ENCODE measurements at places on chromosomes 11 and 22. TPM values are rescaled to one million over a fixed set of nuclear protein-coding genes. Genes with fewer than 3 reads are reported as not detected.

LIF gene
- 8.9 TPM for total RNA-seq

HTR3A gene
- not detected for total RNA-seq

LRRC74B gene
- not detected for total RNA-seq

OR10G4 gene
- not detected for total RNA-seq

INCENP gene
- 8.5 TPM for total RNA-seq

FAM227A gene
- total RNA-seq, result 1.1 TPM

OR10G8 gene
- total RNA-seq, result not detected

DNA sequence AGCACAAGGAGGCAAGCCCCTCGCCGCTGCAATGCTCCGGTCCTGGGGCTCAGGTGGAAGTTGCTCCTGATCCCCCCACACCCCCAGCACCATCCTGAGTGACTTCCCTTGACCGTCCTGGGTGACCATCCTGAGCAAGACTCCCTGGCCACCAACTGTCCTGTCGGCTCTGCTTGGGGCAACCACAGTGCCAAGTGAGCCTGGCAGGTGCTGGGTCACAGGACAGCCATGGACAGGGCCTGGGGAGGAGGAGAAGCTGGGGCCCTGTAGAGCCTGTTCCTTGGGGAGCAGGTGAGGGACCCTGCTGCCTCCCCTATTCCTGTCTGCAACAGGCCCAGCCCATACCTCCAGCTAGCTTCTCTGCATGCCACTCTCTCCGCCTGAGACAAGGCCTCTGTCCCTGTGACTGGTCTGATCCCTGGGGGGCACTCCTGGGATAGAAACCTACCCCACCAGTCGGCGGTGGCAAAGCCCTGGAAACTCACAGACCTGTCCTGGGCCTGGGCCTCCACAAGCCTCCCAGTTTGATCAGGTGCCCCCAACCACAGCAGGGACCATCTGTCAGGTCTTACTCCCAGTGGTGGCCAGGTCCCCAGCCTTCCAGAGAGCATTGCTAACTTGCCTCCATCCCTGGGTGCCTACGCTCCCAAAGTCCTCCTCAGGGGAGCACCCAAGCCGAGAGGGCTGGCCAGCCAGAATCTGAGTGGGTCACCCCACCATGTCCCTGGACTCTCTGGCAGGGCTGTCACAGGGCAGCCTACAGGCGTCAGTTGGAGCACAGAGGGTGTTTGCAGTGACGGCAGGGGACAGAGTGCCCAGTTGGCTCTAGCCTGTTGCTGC, 68.7 kb upstream of the WNT7B start:
- DNase-seq, result no peak
- no peaks in the 10 kb centered on the region for H3K36me3 ChIP-seq
- H3K4me3 ChIP-seq, result peak overlapping the region; percentile 63
- H3K27ac ChIP-seq, result peak overlapping the region; percentile 93
- H3K27me3 ChIP-seq, result no peaks in the 10 kb centered on the region

GRCh38 chr11:10526974-10527918, 13.7 kb downstream of the RNF141 start:
- no peaks in the 10 kb centered on the region for H3K27me3 ChIP-seq
- H3K4me3 ChIP-seq, result no peak overlapping the region
- H3K27ac ChIP-seq, result no peak overlapping the region
- DNase-seq, result no peak
- H3K4me1 ChIP-seq, result no peaks in the 10 kb centered on the region

GRCh38 chr11:133928628-133929059, 28.1 kb downstream of the IGSF9B start:
- H3K4me3 ChIP-seq, result no peak overlapping the region
- H3K27me3 ChIP-seq, result no peaks in the 10 kb centered on the region
- peaks cover 54% of the 10 kb centered on the region for H3K36me3 ChIP-seq
- H3K27ac ChIP-seq, result no peak overlapping the region

DNA sequence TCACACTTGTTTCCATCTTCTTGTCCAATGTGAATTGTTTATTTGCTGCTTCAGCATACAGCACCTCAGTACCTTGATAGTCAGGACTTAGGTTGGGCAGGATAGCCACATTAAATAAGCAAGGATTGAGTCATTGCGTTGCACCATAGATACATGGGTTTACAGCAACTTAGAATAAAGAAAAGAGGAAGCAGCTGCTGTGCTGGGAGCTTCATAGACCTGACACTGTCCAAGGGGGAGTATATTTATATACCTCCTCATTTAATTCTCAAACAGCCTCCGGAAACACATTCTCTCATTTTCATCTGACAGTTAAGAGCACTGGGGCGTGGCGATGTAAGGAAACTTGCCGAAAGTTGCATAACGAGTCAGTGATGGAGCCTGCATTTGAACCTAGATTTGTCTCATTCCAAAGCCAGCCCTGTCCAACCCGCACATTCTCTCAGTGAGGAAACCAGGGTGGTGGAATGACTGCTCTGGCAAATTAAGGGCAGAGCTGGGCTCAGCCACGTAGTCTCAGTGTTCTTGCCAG, 42.2 kb downstream of the UBASH3B start:
- H3K36me3 ChIP-seq, result no peaks in the 10 kb centered on the region
- H3K27me3 ChIP-seq, result no peaks in the 10 kb centered on the region
- H3K27ac ChIP-seq, result no peak overlapping the region
- no peak overlapping the region for H3K4me3 ChIP-seq

- DNase-seq, result no peak
- no peaks in the 10 kb centered on the region for H3K27me3 ChIP-seq
- H3K4me1 ChIP-seq, result no peaks in the 10 kb centered on the region
- H3K27ac ChIP-seq, result no peak overlapping the region
- H3K36me3 ChIP-seq, result no peaks in the 10 kb centered on the region
- no peak overlapping the region for H3K4me3 ChIP-seq
These were observed 10.2 kb downstream of the ALDH3B2 start for GRCh38 chr11:67664213-67664585.

DNA sequence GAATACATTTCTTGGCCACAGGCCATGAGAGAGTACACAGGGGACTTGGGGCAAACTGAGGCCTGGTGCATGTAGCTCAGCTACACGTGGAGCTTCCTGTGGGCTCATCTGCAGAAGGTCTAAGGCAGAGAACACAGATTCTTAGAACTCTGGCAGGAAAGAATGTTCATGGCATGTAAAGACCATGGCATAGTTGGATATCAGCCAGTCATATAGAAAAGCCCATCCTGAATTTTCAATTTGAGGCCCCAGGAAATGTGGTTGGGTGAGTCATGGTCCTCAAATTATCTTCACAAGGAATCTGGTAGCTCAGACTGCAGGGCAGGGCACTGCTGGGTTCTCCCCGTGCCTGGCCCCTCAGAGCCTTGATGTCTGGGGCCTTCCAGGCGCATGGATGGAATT, 13.7 kb upstream of the ST3GAL4 start:
- H3K4me3 ChIP-seq, result no peak overlapping the region
- no peak for DNase-seq
- no peak overlapping the region for H3K27ac ChIP-seq
- H3K27me3 ChIP-seq, result no peaks in the 10 kb centered on the region
- no peaks in the 10 kb centered on the region for H3K36me3 ChIP-seq

DNA sequence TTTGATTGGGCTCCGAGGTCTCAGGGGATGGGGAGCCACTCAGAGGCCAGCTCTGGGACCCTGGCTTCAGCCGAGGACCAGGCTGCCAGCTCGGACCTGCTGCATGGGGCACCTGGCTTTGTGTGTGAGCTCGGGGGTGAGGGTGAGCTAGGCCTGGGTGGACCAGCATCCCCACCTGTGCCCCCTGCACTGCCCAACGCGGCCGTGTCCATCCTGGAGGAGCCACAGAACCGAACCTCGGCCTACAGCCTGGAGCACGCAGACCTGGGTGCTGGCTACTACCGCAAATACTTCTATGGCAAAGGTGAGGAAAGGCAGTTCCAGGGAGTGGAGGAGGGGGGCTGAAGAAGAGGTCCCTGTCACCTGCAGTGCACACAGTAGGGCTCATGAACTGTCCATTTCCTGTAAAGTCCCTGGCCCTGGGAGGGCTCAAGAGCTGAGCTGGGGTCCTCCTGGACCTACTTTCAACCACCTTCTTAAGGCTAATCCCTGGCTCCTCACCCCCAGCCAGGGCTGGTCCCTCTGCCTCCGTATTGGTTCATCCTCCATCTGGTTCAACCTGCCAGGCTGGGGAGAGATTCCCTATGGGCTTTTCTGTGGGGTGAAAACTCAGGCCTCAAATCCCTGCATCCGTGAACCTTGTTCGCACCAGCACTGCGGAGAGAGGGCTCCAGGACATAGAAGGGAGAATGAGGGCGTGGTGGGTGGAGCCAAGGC, 3.6 kb downstream of the SIPA1 start:
- peaks cover 55% of the 10 kb centered on the region for H3K4me1 ChIP-seq
- no peak overlapping the region for H3K27ac ChIP-seq
- peaks cover 15% of the 10 kb centered on the region for H3K36me3 ChIP-seq
- no peak overlapping the region for H3K4me3 ChIP-seq
- H3K27me3 ChIP-seq, result no peaks in the 10 kb centered on the region
- DNase-seq, result no peak

DNA sequence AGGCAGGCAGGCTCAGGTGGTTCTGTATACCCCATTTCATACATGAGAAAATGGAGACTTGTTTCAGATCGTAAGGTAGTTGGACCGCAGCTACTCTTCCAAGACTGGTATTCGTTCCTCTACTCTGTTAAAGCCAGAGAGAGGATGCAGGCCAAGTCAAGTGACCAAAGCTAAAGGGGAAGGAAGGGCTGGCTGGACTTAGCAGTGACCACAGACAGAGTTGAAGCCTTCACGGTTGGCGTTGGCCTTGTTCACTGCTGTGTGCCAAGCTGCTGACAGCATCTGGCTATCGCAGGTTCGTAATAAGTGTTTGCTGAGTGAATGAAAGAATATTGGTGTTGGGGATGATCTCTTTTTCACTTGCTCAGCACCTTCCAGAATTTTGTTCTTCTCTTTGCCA, 64.2 kb downstream of the PTPRJ start:
- H3K27me3 ChIP-seq, result no peaks in the 10 kb centered on the region
- no peak for DNase-seq
- H3K4me1 ChIP-seq, result peaks cover 7% of the 10 kb centered on the region
- no peaks in the 10 kb centered on the region for H3K36me3 ChIP-seq
- no peak overlapping the region for H3K27ac ChIP-seq

- no peak overlapping the region for H3K4me3 ChIP-seq
- no peak overlapping the region for H3K27ac ChIP-seq
- DNase-seq, result no peak
These were observed 104.3 kb downstream of the RRAS2 start for GRCh38 chr11:14254533-14255237.

DNA sequence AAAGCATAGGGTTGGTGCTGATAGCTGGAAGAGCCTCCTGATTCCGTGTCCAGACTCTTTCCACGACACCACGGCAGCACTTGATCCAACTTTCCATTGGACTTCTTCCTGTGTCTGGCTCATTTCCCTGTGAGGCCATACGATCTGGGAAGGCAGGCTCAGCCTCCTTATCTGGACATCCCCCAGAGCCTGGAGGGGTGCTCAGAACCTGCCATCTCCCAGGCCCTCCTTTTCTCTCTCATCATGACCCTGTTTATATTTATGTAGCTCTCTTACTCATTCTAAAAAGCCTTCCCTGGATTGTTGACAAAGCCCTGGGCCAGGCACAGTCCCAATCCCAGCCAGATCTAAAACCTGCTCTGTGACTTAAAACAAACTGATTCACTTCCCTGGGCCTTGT, 7.8 kb upstream of the BCL9L start:
- no peak for DNase-seq
- no peak overlapping the region for H3K4me3 ChIP-seq
- no peaks in the 10 kb centered on the region for H3K36me3 ChIP-seq
- H3K27ac ChIP-seq, result peak overlapping the region; percentile 55
- no peaks in the 10 kb centered on the region for H3K27me3 ChIP-seq

DNA sequence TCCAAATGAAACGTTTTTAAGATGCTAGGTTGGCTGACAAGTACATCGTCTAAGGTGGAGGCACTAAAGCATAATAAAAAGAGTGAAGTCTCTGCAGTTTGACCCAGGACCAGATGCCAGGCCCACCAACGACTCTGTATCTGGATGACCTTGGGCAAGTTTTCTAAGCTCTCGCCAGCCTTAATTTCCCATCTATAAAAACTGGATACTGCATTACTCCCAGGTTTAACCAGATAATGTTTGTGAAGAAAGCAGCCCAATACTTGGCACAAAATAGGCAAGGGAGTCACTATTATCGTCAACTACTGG, 49.0 kb downstream of the FAM83F start:
- H3K4me3 ChIP-seq, result peak overlapping the region; percentile 99
- no peaks in the 10 kb centered on the region for H3K4me1 ChIP-seq
- no peak for DNase-seq
- H3K27ac ChIP-seq, result peak overlapping the region; percentile 97

- no peak for DNase-seq
- H3K36me3 ChIP-seq, result no peaks in the 10 kb centered on the region
- no peaks in the 10 kb centered on the region for H3K4me1 ChIP-seq
- H3K27me3 ChIP-seq, result no peaks in the 10 kb centered on the region
- H3K4me3 ChIP-seq, result no peak overlapping the region
- H3K27ac ChIP-seq, result peak overlapping the region; percentile 84
These were observed 84.4 kb downstream of the GALNT18 start for GRCh38 chr11:11537372-11537771.

DNA sequence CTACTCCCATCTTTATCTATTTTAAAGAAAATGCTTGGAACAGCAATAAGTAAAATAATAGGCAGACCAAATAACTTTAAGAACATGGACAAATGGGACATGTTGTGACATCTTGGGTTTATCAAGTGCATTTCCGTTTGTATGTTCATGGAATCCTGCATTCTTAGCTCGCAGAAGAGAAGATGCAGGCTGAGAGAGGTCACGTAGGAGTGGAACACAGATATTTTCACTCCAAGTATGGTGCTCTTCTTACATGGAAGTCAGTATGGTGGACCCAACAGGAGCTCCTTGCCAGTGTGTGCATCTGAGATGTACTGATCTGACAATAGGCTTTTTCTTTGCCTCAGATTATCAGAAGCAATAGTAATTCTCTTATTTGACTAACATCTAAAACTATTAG, 1.7 kb downstream of the E2F8 start:
- DNase-seq, result no peak
- no peak overlapping the region for H3K4me3 ChIP-seq
- peaks cover 8% of the 10 kb centered on the region for H3K27me3 ChIP-seq
- H3K27ac ChIP-seq, result peak overlapping the region; percentile 56
- H3K36me3 ChIP-seq, result no peaks in the 10 kb centered on the region

GRCh38 chr11:59678813-59679165, 10.0 kb upstream of the PATL1 start:
- H3K27ac ChIP-seq, result no peak overlapping the region
- H3K4me1 ChIP-seq, result no peaks in the 10 kb centered on the region

GRCh38 chr22:36700711-36701670, 2.6 kb downstream of the CACNG2 start:
- no peaks in the 10 kb centered on the region for H3K27me3 ChIP-seq
- DNase-seq, result no peak
- no peak overlapping the region for H3K27ac ChIP-seq
- H3K4me1 ChIP-seq, result no peaks in the 10 kb centered on the region
- H3K36me3 ChIP-seq, result no peaks in the 10 kb centered on the region
